Glutamatergic neuron (in vitro differentiated cells): ENCODE measurements at places on chromosomes 12 and 14. TPM values are rescaled to one million over a fixed set of nuclear protein-coding genes. Genes with fewer than 3 reads are reported as not detected.

Gene BMP4
- total RNA-seq: 3.7 TPM

Gene PRPH
- 2,189 TPM for total RNA-seq

Gene RALGAPA1
- total RNA-seq: 61.0 TPM

Gene P2RX2
- 4.1 TPM for total RNA-seq

Gene RNASE3
- not detected for total RNA-seq

Gene KLHL28
- total RNA-seq: 25.4 TPM

DNA sequence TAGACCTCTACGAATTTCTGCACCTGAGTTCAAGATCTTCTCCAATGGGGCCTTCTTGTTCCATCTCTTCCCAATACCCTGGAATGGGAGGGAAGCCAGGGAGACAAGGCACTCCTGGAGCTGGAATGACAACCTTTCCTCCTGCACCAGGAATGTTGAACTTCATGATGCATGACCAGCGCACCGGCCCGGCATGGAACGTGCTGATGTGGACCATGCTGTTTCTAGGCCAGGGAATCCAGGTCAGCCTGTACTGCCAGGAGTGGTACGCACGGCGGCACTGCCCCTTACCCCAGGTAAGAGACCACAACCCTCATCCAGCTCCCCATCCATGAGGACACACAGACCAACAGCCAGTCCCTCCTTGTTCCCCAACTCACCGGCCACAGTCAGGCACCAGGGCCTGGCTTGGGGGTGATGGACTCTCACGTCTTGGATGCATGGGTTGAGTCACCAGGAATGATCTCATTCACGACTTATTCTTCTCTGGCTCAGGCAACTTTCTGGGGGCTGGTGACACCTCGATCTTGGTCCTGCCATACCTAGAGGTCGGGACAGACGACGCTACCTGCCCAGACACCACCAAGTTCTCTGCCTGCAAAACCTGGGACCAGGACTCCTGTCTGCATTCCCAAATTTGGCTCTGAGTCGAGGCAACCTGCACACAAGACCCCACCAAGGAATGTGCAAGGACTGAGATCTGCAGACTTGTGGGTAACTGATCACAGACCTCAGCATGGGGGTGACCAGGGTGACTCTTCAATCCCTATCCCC lies 20.5 kb downstream of the SOAT2 start:
- peaks cover 3% of the 10 kb centered on the region for H3K36me3 ChIP-seq
- peaks cover 3% of the 10 kb centered on the region for H3K4me1 ChIP-seq
- peaks cover 8% of the 10 kb centered on the region for H3K27me3 ChIP-seq
- no peak overlapping the region for H3K27ac ChIP-seq
- DNase-seq: no peak

GRCh38 chr12:25295361-25295760 lies 44.6 kb upstream of the KRAS start:
- H3K4me1 ChIP-seq: peaks cover 7% of the 10 kb centered on the region
- H3K27me3 ChIP-seq: no peaks in the 10 kb centered on the region
- no peak overlapping the region for H3K27ac ChIP-seq

GRCh38 chr12:124893792-124894516 lies 20.5 kb downstream of the UBC start:
- no peaks in the 10 kb centered on the region for H3K36me3 ChIP-seq
- H3K4me1 ChIP-seq: peaks cover 4% of the 10 kb centered on the region
- DNase-seq: no peak
- no peak overlapping the region for H3K27ac ChIP-seq

DNA sequence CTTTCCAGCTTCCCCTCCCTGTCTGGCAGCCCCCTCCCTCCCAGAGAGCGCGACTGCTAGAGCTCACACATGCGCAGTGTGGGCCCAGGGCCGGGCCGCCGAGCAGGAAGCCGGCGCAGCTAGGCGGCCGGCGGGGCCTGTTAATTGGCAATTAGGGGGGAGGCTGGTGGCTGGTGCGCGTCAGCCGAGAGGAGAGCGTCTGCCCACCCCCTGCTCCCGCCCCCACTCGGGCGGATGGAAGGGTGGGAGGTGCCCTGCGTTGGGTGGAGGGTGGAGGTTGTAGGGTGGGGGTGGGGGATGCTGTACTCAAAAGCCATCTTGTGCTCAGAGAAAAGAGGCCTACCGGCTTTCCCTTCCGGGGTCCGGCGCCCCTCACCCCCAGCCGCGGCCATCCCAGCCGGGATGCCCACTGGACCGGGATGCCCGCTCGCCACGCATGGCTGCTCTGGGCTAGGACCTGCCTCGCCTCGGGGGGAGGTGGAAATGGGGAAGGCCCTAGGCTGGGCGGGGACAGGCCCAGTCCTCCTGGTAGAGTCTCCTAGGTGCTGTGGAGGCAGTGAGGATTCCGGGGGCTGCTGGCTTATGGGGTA lies 9.2 kb downstream of the HOXC8 start:
- peak overlapping the region; percentile 88 for H3K4me3 ChIP-seq
- H3K36me3 ChIP-seq: no peaks in the 10 kb centered on the region
- H3K27me3 ChIP-seq: peaks cover 47% of the 10 kb centered on the region
- no peak overlapping the region for H3K27ac ChIP-seq

- H3K27me3 ChIP-seq: peaks cover 14% of the 10 kb centered on the region
- peaks cover 5% of the 10 kb centered on the region for H3K4me1 ChIP-seq
- no peaks in the 10 kb centered on the region for H3K36me3 ChIP-seq
These were observed 2.5 kb downstream of the RIMBP2 start for GRCh38 chr12:130713581-130713991.

- no peak overlapping the region for H3K4me3 ChIP-seq
- H3K36me3 ChIP-seq: peaks cover 13% of the 10 kb centered on the region
- no peak for DNase-seq
- no peak overlapping the region for H3K27ac ChIP-seq
- H3K27me3 ChIP-seq: no peaks in the 10 kb centered on the region
These were observed 62.7 kb downstream of the TTLL5 start for GRCh38 chr14:75723716-75724115.

DNA sequence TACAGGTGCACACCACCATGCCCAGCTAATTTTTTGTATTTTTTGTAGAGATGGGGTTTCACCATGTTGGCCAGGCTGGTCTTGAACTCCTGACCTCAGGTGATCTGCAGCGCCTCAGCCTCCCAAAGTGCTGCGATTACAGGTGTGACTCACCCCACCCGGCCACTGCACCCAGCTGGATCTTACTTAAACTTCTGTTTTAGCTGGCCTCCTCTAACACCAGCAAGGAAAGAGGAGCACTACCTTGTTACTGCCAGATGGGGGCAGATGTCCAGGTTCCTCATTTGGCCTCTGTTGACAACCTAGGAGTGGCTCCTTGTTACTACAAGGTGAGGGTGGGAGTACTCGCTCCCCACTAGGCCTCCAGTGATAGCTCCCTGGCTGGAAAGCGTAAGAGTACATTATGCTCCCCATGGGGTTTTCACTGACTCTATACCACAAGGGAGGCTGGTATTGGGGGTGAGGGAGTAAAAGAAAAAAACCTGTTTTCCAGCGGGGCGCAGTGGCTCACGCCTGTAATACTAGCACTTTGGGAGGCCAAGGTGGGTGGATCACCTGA lies 13.2 kb upstream of the ARF6 start:
- H3K4me3 ChIP-seq: no peak overlapping the region
- H3K27ac ChIP-seq: no peak overlapping the region
- H3K36me3 ChIP-seq: no peaks in the 10 kb centered on the region
- H3K4me1 ChIP-seq: no peaks in the 10 kb centered on the region
- no peaks in the 10 kb centered on the region for H3K27me3 ChIP-seq
- peak; percentile 45 for DNase-seq

GRCh38 chr14:83779266-83779665 lies 1750.7 kb upstream of the FLRT2 start:
- H3K36me3 ChIP-seq: no peaks in the 10 kb centered on the region
- H3K27me3 ChIP-seq: no peaks in the 10 kb centered on the region
- no peak overlapping the region for H3K27ac ChIP-seq
